RWPE2 (cell line): ENCODE measurements at places on chromosomes 3 and 15.

- no peak for DNase-seq
Measured at GRCh38 chr3:152770296-152770695, 64.6 kb upstream of the P2RY1 start.

DNA sequence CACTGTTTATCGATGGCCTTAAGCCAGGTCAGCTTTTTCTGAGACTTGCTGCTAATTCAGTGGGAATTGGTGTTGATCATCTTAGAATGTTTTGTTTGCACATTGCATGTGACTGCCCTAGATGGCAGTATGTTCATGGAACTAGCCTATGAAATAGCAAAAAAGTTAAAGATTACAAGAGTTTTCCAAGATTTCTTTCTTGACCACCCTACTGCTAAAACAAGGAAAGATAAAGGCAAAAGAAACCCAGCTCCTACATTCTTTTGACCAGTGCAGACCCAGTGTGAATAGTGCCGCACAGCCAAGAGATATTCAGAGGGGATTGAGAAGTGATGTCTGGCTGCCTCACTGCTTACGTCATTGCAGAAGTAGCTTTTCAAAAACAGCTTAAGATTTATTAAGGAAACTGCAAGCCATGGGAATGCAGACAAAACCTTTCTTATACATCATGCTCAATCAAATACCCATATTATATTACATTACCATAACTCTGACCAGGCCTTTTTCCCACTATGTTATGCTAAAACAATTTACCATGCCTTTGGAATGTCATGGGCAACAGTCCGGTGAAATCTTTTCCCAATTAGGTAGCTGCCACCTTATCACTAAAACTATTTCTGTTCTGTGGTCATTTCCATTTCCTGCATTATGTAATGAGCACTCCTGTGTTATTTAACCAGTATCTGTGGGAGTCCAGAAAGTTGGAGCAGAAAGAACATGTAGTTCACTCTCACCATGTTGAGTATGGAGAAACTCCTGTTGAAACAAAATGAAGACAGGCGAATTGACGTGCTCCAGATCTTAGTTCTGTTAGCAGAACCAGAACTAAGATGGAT, 6.0 kb downstream of the PHLDB2 start:
- DNase-seq: no peak

- no peak for DNase-seq
Measured at GRCh38 chr3:148332509-148332908, 365.2 kb upstream of the AGTR1 start.

DNA sequence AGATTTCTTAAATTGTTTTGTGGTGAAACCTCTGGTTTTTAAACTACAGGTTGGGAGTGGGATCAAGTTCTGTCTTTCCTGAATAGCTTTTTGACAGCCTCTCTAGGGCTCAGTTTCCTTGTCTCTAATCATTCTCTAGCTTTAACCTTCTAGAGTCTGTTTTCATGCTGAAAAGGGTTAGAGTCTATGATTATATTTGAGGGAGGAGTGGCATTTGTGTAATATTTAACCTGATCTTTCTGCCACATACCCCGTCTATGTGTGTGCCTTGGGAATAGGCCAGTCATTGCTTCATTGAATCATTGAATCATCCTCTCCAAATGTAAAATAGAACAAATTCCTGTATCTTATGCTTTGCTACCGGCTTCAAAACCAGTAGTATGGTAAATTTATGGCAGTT, 204.9 kb downstream of the KLHL25 start:
- DNase-seq: no peak

GRCh38 chr3:68403741-68404140, 528.6 kb downstream of the TAFA4 start:
- DNase-seq: no peak

- DNase-seq: no peak
Measured at GRCh38 chr3:105584003-105584790, 217.5 kb downstream of the ALCAM start.

GRCh38 chr3:56684029-56684428, 964 bp upstream of the TASOR start:
- no peak for DNase-seq

GRCh38 chr3:42119561-42120355, 28.6 kb downstream of the TRAK1 start:
- no peak for DNase-seq

DNA sequence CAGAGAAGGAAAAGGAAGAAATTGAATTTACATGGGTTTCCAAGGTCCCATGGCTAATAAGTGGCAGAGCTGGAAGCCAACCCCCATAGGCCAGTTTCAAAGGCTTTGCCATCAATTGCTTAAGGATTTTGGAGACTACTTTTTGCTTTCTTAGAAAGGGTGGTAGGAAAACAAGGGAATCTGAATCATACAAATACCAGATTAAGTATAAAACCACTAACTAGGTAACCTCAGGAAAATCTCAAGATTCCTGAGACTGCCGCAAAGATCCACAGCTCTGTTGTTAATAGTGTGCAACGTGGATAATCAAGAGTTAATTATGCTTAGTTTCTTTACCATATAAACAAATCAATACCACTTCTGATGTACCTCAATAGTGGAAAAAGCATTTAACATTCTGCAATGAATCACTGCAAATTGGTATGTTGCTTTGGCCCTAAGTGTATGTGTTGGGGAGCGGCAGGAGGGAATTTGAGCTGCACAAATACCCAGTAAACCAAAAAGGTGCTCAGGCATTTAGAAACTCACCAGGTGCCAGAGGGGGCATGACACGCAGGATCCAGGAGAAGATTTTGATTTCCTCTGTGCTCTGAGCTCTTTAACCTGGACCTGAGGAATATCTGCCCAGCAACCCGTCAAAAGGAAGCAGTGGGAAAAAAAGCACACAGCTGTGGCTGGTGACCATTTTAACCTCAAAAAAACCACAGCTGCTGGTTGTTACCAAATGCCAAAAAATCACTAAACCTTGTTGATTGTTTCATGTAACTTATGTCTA, 22.0 kb downstream of the AADAC start:
- DNase-seq: no peak
